ENCODE measurements at places on chromosomes 3 and 15. TPM values are rescaled to one million over a fixed set of nuclear protein-coding genes. Genes with fewer than 3 reads are reported as not detected.
A peak's percentile ranks its signal among the peaks of the same experiment; 100 is the strongest.

- DNase-seq: no peak
These were observed 2.7 kb upstream of the LSMEM2 start for GRCh38 chr3:50275996-50276761.

DNA sequence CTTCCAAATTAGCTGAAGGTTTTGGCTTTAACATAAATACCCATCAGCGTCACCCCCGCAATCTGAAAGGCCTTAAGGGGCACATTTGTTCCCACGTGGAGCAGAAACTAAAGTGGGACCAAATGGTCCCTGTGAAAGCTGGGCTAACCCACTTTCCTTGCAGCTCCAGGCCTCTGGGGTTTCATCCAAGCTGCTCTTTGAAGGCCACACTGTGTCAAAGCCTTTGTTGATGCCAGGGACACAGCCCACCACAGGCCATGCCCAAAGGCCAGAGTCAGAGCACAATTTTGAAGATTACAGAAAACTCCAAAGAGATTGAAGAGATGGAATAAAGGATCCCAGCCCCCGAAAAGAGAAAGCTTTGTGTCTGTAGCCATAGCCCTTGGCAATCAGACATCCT is 2.7 kb upstream of the ADPGK start:
- no peak for DNase-seq

GRCh38 chr15:36627566-36627965 is 48.1 kb downstream of the CDIN1 start:
- DNase-seq: no peak

Gene DAZL
- total RNA-seq: not detected

Gene NCKIPSD
- 6.3 TPM for total RNA-seq

Gene TUSC7
- total RNA-seq: not detected

DNA sequence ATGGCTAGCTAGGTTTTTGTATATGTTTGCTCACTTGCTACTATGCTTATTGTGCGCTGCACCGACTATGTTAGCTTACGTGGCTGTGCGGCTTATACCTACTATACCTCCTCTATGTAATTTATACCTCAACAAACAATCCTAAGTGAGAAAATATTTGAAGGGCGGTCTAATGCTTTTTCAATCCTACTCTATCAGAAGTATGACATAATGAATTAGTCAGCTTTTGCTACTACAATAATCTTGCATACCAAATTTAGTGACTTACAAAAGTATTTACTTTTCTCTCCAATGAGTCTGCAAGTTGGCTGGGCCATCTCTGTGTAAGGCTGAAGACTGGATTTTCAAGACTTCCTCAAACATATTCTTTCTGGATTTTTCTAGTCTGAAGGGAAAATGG is 391.2 kb upstream of the NECTIN3 start:
- DNase-seq: no peak

GRCh38 chr3:23389089-23389488 is 186.0 kb downstream of the UBE2E2 start:
- DNase-seq: peak; percentile 15

Data from dermis blood vessel endothelial cell (primary cell).